ENCODE measurements at places on chromosomes 4 and X. TPM values are rescaled to one million over a fixed set of nuclear protein-coding genes. Genes with fewer than 3 reads are reported as not detected.

DNA sequence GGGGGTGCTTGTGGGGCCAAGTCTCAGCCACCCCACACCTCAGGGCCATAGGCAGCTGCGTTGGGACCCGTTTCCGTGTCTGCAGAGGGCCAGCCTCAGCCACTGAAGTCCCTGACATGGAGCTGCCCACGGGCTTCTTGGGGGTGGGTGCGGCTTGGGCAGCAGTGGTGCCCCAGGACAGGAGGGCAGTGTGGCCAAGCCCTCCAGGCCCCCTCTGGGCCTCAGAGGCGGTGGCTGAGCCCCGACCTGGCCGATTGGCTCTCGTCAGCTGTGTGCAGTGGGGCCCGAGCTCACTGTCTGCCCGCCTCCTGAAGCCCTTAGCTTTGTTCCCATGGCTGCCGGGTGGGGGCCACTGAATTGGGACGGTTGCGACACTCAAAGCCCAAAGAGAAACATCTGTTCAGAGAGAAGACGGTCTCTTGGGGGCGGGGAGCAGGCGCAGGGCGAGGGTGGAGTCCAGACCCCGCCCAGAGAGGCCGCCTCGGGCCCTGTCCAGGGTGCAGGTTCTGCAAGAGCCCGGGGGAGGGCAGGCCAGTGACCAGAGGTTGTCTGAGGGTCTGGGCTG, 9.1 kb downstream of the FGFR3 start:
- peak; percentile 67 for DNase-seq

DNA sequence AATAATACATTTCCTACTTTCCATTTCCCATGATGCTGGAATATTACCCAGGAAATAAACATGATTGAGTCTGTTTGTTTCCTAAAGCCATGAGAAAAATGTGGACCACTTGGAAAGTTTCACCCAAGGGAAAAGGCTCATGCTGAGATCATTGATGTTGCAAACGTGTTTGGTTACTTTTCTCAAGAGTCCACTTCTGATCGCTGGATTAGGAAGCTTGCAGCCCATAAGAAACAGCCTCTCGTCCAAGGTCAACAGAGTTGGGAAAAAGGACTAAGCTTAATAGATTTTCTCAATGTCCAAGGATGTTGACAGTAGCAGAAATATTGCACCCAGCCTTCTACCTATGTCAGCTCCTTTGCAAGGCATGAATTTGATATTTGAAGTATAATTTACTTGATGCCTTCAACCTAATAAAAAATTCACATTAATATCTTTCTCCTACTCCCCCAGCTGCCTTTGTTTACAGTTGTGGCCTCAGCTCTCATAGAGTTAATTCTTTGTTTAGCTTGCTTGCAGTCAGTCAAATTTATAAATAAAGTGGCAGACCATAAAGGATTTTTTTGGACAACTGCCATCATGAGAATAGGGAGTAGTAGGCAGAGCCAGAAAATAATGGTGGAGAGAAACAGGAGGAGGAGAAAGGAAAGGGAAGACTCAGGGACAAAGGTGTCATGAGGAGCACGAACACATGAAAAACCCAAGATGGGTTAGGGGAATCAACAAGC, 65.6 kb upstream of the BLTP1 start:
- no peak for DNase-seq

Gene PNMA5
- polyA plus RNA-seq: not detected

GRCh38 chr4:14177987-14178386, 550.5 kb upstream of the BOD1L1 start:
- DNase-seq: no peak

Gene LNX1
- polyA plus RNA-seq: 1.5 TPM

- DNase-seq: no peak
Observed at GRCh38 chr4:21780148-21780547, 168.4 kb downstream of the KCNIP4 start.

Gene PORCN
- 2.8 TPM for polyA plus RNA-seq

DNA sequence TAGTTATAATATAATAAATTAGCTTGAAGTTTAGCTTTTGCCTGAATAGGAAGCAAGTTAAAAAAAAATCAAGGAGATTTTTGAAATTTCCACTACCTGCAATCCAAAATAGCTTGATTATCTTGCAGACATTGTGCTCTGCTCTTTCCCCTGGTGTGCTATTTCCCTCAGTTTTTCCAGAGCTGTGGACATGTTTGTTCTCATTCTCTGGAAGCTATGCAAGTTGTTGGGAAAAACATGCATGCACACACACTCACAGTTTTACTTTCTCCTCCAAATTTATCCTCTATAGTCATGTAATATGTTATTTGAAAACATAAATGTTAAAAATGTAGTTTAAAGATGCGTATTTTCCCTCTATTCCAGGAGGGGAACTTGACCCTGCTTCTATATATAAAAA, 225.8 kb upstream of the ARSJ start:
- DNase-seq: no peak

- DNase-seq: no peak
Observed at GRCh38 chrX:30904186-30904585, 15.1 kb upstream of the TAB3 start.

DNA sequence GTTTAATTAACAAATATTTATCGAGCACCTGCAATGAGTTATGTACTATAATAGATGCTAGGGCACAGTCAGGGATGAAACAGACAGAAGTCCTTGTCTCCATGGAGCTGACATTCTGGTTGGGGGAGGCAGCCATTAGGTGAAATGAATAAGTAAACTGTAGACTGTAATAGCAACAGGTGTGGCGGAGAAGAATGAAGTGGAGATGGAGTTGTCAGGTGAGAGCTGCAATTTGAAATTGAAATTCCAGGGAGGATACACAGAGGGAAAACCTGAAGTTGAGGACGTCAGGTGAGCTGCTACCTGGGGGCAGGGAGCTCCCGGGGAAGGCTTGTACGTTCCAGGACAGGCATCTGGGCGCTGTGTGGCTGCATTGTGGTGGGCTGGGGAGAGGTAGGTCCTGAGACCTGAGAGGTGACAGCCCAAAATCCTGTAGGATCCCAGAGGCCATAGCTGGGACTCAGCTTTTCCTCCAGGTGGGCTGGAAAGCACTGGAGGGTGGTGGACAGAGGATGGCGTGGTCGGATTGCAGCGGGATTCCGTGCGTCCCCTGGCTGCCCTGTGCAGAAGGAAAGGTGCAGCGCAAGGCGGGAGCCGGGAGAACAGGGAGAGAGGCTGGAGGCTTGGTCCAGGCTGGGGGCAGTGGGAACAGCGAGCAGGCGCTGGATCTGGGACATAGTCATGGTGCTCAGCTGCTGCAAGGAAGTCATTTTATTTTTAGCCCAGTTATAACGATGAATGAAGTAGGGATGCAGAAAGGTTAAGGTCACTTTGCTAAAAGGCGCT, 24.8 kb downstream of the CYTL1 start:
- DNase-seq: no peak

All from liver (tissue), 10 donors.